Activated T-helper 1 cell treated with anti-CD3 and anti-CD28 coated beads, Interleukin-2, amount 50 U/mL, for 16 hours (primary cell): ENCODE measurements at places on chromosomes 6 and 20.

GRCh38 chr6:121573481-121573880 lies 138.0 kb downstream of the GJA1 start:
- no peak for DNase-seq

GRCh38 chr6:20840675-20841074 lies 306.4 kb downstream of the CDKAL1 start:
- no peak for DNase-seq

- no peak for DNase-seq
Observed at GRCh38 chr20:3646651-3647050, 16.5 kb downstream of the GFRA4 start.

DNA sequence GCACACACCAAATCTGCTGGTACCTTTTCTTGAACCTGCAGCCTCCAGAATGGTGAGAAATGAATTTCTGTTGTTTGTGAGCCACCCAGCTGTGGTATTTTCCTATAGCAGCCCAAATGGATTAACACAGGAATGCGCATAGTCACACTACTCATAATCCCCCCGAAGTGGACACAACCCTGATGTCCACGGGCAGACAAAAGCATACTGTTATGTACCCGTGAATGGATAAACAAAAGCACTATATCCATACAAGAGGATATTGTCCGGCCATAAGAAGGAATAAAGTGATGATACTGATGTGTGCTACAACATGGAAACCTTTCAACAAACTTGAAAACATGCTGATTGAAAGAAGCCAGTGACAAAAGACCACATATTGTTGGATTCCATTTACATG lies 25.1 kb upstream of the RPP40 start:
- DNase-seq: no peak

- no peak for DNase-seq
Observed at GRCh38 chr6:152462716-152463115, 174.4 kb downstream of the SYNE1 start.

DNA sequence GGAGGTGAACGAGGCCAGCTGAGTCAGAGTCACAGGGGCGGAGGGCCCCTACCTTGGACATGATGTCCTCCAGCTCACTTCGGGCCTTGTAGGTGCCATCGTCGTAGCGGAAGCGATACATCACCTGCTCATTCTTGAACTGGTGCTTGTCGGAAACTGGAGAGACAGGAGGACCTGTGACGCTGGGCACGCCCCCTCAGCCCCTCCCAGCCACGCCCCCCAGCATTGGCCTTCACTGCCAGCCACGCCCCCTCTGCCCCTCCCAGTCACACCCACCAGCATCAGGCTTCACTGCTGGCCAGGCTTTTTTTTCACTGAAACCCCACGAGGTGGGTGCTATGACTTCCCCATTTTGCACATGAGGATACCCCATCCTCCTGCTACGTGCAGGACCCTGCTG lies 148.2 kb downstream of the PREX1 start:
- no peak for DNase-seq

DNA sequence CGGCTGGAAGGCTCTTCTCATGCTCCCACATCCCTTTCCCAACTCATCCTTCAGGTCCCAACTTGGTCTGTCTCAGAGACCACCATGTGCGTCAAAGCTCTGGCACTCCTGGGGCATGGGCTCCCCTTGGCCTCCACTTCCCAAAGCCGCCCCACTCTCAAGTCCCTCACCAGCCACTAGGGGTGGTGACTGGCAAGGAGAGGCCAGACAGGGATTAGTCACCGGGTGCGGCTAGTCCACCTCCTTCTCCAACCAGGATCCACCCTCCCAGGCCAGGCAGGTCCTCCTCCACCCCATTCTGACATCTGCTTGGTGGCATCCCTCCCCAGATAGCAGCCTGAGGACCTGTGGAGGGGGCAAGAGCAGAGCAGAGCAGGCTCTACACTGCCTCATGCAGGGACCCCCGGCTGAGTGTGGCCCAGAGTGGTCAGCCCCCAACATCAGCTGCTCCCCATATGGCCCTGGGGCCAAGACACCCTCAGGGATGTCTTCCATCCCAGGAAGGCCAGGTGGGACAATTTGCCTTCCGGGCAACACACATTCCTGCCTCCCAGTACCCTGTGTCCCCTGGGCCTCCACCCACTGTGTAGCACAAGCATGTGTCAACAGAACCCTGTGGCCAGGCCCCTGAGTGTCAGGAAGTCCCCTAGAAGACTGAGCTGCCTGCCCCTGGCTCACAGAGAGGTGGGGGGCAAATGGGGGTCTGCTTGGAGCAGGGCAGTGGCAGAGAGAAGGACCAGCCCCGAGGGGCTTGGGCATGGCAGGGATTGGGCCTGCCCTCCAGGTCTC lies 29.2 kb downstream of the YTHDF1 start:
- no peak for DNase-seq

DNA sequence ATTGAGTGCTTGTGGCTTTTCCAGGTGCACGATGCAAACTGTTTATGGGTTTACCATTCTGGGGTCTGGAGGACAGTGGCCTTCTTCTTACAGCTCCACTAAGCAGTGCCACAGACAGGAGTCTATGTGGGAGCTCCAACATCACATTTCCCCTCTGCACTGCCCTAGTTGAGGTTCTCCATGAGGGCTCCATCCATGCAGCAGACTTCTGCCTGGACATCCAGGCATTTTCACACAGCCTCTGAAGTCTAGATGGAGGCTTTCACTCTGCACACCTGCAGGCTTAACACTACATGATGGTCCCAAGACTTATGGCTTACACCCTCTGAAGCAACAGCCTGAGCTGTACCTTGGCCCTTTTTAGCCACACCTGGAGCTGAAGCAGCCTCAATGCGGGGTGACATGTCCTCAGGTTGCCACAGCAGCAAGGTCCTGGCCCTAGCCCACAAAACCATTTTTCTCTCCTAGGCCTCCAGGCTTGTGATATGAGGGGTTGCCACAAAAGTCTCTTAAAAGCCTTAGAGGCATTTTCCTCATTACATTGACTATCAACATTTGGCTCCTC lies 552.2 kb downstream of the TFAP2A start:
- DNase-seq: no peak

DNA sequence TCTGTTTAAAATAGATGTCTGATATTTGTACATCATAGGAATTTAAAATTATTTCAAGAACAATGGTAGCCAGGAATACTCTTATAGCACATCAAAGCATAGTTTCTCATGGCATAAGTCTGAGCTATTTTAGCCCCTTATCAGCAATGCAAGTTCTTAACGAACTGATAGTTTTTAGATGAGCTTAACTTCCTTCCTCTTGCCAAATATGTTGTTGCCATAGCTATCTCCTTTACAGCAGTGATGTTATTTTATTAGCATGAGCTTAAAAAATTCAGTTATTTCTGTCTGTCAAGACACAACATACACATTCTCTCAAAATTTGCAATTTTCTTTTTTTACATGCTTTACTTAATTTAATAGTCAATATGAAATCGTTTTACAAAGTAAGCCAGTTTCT lies 867.2 kb downstream of the PHF3 start:
- no peak for DNase-seq

GRCh38 chr6:4817551-4817950 lies 41.3 kb downstream of the CDYL start:
- no peak for DNase-seq

GRCh38 chr20:44241796-44242195 lies 5.3 kb upstream of the GDAP1L1 start:
- DNase-seq: no peak

DNA sequence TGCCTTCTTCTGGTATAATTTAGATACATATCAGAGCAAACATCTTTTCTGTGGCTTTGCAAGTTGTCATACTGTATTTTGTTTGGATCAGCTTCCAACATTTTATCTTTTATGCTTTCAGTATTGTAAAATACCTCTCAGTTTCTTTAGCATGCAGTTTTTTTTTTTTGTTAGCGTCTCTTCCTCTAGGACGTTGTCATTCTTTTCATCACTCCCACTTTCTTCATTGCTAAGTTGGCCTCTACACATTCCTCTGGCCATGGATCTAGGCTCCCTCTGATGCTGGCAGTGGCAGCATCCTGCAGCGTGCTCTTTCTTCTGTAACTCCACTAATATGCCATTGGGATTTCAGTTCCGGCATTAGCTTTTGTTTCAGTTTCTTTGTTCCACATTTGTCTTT lies 21.7 kb downstream of the RPRD1B start:
- no peak for DNase-seq
